ENCODE measurements at places on chromosomes 11 and 22.

GRCh38 chr11:131969261-131969660 is 598.8 kb downstream of the NTM start:
- DNase-seq, result no peak

DNA sequence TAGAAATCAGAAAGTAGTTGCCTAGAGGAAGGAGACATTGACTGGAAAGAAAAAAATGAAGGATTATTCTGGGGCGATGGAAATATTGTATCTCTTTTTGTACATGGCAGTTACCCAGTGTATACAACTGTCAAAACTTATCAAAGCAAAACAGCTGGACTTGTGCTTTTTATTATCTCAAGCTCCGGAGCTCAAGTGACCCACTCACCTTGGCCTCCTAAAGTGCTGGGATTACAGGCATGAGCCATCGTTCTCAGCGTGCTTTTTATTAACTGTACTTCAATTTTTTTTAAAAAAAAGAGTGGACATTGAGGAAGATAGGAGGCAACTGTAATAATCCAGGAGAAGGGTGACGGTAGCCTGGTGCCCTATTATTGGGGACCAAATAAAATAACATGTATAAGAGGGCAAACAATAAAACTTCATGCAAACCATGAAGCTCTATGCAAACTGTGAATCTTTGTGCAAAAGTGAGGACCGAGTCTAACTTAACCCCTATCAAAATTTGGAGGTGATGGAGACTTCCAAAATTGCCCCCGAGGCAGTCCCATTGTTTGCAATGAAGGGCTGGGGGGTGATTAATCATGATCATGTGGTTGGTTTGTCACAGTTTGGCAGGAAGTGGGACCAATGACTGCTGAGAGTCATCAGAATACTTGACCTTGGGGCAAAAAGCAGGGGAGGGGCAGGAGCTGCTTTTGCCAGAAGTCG is 23.5 kb downstream of the FZD4 start:
- no peak for DNase-seq

DNA sequence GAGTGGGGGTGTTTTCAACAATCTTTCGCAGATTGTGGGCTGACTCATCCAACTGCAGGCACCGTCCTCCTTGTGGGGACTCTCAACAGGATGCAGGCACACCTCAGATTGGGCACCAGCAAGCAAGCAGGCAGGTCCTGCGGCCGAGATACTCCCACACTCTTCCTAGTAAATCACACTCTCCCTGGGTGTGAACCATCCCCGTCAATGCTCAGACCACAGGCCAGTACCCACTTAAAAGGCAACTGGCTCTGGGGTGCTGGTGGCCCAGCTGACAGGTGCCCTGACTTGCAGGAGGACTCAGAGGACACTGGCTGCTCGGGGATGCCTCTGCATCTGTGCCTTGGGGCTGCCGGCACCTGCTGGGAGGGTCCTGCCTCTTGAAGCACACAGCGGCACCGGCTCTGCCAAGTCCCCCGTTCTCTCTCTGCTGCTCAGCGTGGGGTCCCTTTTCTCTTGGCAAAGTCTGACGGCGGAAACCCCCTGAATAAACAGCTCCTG is 282.5 kb downstream of the CTTN start:
- no peak for DNase-seq

GRCh38 chr22:17748555-17749353 is 25.5 kb downstream of the BID start:
- DNase-seq, result no peak

DNA sequence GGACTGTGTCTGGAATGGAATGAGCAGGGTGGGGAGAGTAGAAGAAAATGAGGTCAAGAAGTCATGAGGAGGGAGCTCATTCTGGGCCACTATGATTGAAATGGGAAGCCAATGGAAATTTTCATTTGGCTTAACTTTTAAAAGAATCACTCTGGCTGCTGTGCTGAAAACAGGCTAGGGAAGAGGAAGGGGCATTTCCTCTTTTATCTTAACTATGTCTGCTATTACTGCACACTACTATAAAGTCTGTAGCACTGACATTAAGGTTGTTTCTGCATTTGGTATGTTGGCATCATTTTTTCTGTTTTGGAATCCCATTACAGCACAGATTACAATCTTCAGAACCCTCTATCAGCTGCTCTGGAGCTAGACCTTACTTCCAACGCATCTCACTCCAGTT is 8.2 kb downstream of the PATL1 start:
- DNase-seq, result no peak

GRCh38 chr11:64245797-64246620 is 734 bp downstream of the PPP1R14B start:
- no peak for DNase-seq

DNA sequence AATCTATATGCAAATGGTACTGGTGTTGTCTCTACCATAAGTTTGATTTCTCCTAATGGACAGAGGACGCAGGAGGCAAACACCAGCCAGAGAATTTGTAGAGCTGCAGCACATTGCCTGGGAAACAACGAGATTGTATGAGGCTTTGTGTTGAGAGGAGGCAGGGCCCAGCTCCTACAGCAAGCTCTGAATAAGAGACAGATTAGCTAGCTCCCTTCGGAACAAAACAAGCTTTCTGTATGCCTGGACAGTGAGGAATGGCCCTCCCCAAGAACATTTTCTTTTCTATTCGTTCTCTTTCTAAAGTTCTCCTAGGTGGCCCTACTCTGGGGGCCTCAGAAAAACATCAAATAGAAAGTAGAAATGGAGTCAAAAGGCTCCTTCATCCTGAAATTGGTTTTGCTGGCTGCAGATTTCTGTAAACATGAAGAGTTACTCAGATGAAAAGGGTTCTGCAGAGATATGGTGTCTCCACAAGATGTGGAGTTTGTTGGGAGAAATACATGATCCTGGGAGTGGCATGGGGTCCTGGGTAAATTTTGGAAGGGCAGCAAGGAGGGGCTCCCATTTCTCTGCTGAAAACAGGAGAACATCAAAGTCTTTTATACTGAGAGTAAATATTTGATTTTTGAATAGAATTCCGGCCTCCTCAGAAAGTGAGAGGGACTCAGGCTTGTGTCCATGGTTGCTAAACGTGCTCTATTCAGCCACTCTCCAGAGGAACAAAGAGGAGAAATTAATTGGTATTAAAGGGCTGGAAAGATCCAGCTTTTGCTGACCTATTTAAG is 6.8 kb upstream of the HEPACAM start:
- no peak for DNase-seq

GRCh38 chr11:14423633-14424032 is 64.7 kb upstream of the RRAS2 start:
- DNase-seq, result no peak
